ENCODE measurements at places on chromosomes 13 and 19.

- no peak for DNase-seq
Measured at GRCh38 chr13:38868870-38869269, 121.8 kb downstream of the STOML3 start.

- no peak for DNase-seq
Measured at GRCh38 chr13:61466280-61466679, 50.6 kb upstream of the PCDH20 start.

DNA sequence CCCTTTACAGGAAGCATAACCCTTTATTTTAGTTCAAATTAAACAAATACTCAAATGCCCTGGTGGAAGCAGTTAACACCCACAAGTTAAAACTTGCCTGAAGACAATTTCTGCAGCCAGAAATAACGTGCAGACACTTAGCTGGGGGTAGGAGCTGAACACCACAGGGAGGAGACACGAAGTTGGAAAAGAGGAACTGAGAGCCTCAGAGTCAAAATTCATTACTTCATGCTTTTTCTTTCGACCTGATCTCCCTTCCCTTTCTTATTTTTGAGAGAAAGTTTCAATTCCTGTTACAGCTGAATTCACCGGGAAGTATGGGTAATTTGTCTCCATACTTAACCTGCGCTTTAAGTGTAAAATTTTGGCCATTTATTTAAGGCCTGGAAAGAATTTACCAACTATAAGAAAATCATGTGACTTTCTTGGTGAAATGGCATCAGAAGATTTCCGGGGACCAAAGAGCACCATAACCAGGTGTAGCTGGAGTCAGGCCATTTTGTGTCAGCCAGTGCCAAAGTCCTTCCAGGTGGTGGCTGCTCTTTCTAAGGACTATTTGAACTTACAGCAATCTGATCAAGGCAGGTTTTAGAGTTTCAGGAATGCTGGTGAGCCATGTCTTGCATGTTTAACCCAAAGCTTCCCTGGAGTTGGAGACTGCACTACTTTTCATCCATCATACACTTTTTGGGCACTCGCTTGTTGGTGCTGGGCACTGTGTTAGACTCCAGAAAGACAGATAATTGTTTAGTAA, 46.5 kb upstream of the RCBTB2 start:
- DNase-seq = no peak

- DNase-seq = no peak
Measured at GRCh38 chr19:5561559-5561958, 6.2 kb downstream of the TINCR start.

DNA sequence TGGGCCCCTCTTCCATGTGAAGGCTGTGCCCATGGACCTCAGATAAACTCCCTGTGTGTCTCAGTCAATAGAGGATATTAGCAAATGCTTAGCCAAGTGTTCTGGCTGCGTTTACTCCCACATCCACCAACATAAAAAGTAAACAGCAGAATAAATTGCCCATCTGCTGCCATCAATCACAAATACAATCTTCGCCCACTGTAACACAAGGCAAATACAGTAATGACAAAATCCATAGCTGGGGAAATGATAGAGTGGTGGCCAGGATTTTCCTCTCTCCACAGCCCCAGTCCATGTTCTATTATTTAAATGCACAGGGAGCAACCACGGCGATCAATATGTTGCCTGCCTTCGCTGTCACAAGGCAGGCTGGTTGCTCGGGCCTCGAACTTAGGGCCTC, 376.5 kb downstream of the UQCRFS1 start:
- DNase-seq = no peak

DNA sequence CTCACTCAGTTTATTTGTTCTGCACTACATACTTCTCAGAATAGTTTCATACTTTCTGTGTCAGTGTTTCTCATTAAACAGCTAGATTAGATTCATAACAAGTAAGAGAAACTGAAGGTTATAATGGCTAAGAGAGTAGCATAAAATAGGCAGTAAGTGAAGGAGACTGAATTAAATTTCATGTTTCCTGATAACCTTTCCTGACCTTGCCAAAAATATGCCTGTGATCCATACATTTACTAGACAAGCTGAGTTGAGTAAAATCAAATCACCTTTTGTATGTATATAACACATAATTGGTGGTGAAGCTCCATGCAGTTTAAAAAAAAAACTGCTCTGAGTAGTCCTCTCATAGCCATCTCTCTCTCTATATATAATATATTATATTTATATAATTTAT, 545.3 kb upstream of the PCDH20 start:
- DNase-seq = no peak

- DNase-seq = no peak
Measured at GRCh38 chr19:18657590-18658365, 20.9 kb downstream of the KLHL26 start.

DNA sequence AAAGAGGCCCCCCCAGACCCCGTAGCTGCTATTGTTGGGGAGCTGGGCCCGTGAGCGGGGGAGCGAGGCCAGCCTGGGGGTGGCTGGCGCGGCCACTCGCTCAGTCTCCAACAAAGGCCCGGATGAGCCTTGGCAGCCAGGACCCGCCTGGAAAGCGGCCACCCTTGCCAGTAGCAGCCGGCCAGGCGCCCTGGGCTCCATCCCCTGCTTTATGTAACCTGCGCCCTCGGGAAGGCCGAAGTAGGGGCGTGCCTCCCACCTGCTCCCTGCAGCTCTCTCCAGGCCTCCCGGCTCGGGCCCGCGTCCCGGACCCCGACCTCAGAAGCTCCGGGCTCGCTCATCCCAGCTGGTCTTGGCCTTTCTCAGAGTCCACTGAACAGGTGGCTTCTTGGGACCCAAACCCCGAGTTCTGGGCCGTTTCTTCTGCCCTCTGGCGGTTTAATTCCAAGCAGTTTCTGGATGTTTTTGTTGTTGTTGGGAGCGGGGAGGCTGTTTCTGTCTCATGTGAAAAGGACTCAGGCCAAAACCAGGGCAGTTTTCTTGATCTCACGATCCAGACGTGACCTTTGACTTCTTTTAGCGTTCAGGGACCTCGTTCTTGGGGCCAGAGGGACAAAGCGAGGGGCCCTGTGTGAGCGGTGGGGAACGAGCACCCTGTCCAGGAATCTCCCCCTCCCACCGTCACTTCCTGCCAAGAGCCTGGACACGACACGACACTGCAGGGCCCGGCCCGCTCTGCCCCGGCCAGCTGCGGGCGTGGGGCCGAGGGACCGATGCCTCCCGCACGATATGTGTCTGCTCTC, 1.2 kb downstream of the CDC34 start:
- no peak for DNase-seq

DNA sequence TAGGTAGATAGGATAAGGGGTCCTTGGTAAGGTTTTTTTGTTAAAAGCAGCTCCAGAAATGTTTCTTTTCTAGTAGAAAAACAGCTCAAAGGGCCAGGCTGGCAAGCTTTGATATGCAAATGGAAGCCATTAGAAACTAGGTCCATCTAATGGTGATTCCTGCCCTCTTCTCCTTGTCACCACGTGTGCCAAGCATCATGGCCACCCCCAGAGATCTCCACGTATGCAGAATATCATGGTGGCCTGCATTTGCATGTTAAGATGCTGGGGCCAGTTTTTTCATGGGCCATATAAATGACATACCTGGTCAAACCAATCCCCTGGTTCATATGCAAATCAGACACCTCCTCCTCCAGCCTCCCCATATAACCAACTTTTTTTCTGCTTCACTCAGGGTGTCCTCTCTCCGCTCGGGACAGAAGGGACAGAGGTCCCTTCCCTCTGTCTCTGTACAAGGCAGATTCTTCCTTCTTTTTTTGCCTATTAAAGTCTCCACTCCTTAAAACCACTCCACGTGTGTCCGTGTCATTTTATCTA, 1335.9 kb downstream of the UQCRFS1 start:
- no peak for DNase-seq

DNA sequence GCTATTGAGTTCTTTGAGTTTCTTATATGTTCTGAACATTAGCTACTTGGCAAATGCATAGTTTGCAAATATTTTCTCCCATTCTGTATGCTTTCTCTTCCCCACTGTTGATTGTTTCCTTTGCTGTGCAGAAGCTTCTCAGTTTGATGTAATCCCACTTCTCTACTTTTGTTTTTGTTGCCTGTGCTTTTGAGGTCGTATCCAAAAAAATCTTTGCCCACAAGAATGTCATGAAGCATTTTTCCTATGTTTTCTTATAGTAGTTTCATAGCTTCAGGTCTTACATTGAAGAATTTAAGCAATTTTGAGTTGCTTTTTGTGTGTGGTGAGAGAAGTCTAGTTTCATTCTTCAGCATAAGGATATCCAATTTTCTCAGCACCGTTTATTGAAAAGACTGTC, 536.7 kb upstream of the ARGLU1 start:
- DNase-seq = no peak

GRCh38 chr13:33069365-33069764, 53.1 kb downstream of the KL start:
- no peak for DNase-seq

- DNase-seq = no peak
Measured at GRCh38 chr19:35742121-35742724, at the start of gene IGFLR1. Gene IGFLR1, minus strand, starts transcription at chr19:35742452. Its CDS starts 1,272 bp downstream, at chr19:35741180.

DNA sequence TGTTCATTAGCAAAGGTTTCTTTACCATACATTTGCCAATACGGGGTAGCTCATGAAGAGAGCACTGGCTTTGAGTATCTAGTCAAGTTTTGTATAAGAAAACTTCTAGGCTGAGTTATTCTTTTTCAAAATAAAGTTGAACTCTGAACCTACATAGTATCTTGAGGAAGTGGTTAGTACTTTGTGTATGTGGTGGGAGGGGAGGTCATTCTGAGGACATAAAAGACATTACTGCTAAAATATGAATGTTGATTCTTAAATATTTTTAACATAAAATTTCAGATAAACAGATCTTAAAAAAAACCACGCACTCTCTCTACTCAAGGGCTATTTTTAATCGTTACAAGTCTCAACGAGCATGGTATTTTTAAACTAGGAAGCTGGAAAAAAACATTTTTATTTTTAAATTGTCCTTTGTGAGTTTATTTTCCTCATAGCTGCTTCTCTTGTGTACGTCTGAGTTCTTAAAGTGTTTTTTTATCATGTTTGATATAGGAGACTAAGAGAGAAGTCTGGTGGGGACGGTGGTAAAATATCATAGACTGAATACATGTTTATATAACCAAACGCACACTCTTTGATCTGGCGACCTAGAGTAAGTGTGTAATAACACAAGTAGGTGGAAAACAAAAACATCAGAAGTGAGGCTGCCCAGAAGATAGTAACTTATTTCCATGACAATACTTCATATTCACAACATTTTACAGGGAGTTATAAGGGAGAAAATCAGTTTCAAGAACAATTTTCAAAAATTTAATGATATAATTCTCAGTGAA, 118.0 kb upstream of the POSTN start:
- no peak for DNase-seq

DNA sequence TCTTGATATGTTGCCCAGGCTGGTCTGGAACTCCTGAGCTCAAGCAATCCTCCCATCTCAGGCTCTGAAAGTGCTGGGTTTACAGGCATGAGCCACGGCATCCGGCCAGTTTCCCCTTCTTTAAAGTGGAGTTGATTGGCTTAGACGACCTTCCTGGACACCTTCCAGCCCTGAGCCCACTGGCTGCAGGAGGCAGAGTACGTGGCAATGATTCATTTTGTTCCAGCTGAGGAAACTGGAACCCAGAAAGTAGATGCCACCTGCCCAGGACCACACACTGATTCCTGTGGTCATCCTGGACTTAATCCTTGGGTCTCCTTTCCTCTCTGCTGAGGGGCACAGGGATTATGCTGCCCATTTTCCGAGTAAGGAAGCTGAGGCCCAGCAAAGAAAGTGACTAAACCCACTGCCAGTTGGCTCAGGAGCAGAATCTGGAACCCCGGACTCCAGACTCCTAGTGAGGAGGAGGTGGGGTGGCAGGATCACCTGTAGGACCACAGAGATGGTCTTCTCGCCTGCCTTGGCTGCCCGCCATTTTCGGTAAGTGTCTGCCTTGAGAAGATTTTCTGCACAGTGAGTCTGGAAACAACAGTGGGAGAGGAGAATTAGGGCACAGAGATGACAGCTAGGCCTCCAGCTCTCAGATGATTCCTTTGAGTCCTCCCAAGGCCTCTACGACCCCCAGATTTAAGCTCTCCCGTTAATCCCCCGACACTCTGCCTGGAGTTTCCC, 737 bp downstream of the XRCC1 start:
- DNase-seq = no peak

GRCh38 chr13:67855741-67856238, 625.7 kb upstream of the PCDH9 start:
- no peak for DNase-seq

- DNase-seq = no peak
Measured at GRCh38 chr19:18464646-18465045, 26.7 kb upstream of the ISYNA1 start.

DNA sequence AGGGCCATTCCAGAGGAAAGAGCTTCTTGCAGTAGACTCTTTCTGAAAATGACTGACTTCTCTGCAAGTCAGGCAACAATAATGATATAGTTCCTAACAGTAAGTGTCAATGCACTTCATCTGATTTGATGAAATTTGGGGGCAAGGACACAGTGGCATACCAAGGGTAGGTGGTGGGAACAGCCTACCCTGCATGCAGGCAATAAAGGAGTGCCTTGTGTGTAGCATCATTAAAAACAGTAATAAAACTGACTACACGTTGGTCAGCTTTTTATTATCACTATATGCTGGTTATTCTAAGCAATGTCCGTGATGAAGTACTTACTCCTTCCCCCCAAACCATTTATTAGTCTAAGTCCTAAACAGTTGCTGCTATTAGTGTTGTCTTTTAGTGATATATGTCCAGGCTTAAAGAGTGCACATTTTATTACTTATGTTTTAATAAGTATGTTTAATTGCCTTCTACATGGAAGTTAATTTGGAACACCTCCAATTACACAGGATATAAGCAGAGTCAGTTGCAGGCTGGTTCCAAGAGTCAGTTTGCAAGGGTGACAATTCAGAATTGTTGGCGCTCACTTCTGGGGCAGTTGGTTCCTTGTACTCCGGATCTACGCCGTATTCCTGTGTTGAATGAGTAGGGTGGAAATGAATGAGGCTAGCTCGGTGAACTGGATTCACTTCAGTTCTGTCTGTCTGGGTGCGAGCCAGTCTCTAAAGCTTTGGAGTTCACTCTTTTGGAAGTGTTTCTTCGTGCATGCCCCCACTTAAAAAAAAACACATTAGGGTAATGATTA, 84.0 kb downstream of the RGCC start:
- no peak for DNase-seq

GRCh38 chr13:111344471-111345191, 24.2 kb downstream of the TEX29 start:
- DNase-seq = no peak

DNA sequence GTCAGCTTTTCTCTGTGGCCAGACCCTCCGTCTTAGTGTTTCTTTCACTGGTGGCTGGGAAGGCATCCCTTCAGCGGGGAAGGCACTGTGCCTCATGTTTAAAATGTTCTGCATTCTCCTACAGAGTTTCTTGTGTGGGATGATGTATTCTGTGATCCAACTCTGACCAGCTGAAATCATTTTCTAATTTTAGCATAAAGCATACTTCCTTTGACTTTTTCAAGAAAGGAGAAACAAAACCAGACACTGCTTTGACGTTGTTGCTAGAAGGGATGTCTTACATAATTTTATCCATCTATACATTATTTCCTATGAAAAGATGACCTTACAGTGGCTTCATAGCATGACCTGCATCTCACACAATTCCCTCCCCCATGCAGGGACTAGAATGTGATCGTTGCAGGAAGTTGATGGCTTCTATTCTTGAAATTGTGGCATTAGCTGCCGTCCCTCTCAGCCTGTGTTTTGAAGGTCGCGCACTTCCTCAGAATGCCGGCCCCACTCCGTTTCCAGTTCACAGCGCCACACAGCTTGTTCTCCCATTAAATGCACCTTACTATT, 38.6 kb upstream of the TEX29 start:
- DNase-seq = no peak
